ENCODE measurements at places on chromosomes 1 and 21.
A peak's percentile ranks its signal among the peaks of the same experiment; 100 is the strongest.

- no peak for DNase-seq
Measured at GRCh38 chr1:201500670-201501120, 6.2 kb downstream of the CSRP1 start.

DNA sequence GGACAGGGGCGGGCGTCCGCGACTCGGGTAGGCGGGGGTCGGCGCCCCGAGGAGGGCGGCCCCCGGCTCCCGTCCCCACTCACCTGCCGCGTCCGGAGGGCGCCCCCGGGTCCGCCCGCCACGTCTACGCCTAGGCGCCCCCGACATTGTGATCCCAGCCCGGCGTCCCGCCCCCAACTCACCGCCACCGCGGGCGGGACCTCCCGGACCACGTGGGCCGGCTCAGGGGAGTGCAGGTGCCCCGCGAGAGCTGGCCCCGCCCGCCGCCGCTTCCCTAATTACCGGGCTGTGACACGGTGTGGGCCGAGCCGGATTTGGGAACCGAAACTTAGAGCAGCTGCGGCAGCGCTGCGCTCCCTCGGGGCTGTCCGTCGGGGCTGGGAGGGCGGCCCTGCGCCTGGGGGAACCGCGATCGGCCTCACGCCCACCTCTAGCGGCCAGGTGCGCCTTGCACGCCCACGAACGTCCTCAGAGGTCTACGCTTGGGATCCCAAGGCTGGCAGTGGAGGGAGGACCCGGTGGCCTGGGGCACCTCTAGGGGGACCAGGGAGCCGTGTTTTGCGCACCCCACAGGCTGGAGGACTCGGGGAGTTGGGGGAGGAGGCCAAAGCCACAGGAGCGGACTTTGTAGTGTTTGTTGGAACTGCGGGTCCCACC, 521 bp upstream of the NADK start:
- DNase-seq, result peak; percentile 66

DNA sequence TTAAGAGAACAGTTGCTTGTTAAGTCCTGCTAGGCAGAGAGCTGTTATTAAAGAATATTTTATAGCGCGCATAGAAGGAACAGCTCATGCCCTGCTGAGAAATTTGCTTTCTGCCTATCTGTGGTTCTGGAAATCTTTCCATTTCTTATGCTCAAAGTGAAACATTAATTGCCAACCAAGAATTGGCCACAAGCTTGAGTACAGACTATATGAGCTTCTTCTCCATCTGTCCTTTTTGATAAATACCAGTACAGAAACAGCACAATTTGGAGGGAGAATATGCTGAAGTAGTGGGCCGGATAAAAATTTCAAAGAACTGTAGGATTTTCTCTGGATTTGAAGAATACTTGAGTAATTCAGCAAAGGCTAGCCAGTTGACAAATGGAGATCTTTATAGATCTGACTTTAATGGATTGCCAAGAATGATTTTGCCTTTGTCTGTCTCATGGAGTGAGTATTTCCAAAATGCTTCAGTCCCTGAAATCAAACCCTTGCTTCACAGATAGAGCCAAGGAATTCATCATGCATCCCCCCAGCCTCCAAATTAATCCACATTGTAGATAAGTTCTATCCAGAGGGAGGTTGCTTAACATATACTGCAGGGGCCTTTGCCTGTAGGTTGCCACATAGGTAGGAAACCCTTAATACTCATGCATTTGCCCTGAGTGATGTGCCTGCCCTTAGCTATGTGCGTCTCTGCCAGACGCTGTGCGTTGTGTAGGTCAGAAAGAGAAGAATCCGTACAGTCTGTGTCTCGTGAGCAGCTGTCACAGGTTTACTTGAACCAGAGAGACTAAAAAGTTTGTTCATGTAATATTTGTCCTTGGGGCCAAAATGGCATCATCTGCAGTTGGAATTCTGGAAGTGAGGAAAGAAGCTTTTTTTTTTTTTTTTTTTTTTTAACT, 44.2 kb downstream of the SMYD2 start:
- no peak for DNase-seq

GRCh38 chr1:203661572-203661971, 34.9 kb downstream of the ATP2B4 start:
- DNase-seq, result no peak

GRCh38 chr1:175822580-175822979, 79.2 kb upstream of the TNR start:
- no peak for DNase-seq

- no peak for DNase-seq
Measured at GRCh38 chr1:228363686-228364067, 43.0 kb downstream of the TRIM11 start.

DNA sequence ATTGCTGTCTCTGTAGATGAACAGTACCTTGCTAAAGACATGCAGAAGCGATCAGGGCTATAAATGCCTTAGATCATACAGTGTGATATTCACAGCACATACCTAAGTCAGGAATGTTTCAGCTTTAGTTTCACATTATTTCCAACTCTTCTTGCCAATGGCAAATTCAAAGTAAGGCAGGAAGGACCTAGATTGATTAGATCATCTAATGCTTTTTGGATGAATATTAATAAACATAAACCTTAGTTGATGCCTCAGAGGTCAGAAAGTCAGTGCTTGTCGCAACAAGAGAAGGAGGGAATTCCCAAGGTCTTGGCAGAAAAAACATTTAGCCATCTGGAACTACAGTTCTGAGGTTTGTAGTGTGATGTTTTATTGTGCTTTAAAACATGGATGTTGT, 122.3 kb downstream of the TNFSF18 start:
- DNase-seq, result no peak

DNA sequence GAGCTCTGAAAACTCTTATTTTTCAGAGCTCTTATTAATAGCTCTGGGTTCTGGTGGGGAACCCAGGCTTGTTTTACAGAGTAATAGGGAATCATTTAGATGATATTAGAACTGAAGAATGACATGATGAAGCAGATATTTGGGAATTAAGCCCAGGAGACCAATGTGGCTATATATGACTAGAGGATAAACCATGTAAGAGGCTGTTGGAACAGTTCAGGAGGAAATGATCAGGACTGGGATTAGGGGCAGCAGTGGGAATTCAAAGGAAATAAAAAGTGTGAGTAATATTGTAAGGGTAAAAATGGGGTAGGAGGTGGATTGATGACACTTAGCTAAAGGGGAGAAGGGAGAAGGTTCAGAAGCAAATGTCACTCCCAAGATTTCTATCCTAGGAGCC, 58.6 kb downstream of the GIPC2 start:
- no peak for DNase-seq

GRCh38 chr1:87718241-87718950, 389.7 kb downstream of the LMO4 start:
- DNase-seq, result no peak

DNA sequence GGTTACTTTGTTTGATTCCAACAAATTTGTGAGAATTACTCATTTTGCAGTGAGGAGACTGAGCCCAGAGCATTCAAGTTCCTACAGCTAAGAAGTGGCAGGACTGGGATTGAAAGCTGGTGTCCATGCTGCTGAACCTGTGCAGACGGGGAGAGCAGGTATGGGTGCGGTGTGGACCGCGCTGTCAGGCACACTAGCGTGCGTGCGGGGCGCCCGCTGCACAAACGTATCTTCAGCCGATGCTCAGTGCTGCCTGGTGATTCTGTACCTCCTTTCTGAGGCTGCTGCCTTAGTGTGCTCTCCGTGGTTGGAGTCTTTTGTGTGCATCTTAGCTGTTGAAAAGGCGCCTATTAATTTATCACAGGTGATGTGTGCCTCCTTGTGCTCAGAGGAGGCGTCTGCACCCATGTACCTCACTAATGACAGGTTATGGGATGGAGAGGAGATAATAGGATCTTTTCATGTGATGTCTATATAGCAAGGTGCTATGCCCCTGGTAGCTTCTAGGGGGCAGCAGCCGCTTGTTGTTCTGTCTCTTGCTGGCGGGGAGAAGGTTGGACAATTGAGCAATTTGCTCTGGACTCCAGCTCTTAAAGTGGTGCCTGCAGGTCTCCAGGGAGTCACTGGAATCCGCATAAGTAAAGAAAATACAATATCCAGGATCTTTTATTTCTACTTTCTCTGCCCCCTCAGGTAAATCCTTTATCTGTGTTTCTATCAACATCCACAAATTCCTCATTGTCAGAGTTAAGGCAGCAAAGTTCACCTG, 32.5 kb downstream of the PEX14 start:
- DNase-seq, result peak; percentile 29

DNA sequence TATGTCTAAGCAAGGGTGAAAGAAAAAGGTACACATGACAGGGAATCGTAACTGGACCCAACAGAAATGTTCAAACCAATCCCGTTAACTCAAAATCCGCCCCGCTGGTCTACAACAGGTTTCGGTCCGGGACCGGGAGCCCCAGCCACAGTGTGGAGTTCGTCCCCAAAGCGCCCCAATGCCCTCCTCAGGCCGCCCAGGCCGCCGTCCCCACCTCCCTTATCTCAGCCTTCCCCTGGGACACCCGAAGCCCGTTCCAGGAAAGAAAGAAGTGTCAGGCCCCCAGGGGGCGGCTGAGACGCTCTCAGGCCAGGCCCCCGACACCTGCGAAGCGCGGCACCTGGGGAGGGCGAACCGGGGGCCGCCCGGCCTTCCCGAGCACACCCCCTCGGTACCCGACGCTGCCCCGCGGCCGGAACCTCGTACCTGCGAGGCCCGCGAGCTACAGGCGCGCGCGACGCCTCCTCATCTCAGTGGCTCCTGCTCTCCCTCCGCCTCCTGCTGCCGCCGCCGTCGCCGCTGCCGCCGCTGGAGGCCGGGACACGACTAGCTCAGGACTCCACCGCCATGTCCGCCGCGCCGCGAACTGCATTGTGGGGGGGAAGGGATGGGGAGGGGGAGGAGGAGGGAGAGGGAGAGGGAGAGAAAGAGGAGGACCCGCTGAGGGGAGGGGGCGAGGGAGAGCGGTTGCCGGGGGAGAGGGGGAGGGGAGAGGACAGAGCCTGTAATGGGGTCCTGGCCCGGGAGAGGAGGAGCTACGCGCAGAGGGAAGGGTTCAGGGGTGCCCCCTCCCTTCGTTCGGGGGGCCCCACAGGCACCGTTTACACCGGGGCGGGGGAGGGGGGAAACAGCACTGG, at the start of gene TUT4:
Gene TUT4, minus strand, starts transcription at position 588 of the 857 bp plus-strand sequence. CDS start 26,812 bp downstream, outside the sequence.
- peak; percentile 60 for DNase-seq

DNA sequence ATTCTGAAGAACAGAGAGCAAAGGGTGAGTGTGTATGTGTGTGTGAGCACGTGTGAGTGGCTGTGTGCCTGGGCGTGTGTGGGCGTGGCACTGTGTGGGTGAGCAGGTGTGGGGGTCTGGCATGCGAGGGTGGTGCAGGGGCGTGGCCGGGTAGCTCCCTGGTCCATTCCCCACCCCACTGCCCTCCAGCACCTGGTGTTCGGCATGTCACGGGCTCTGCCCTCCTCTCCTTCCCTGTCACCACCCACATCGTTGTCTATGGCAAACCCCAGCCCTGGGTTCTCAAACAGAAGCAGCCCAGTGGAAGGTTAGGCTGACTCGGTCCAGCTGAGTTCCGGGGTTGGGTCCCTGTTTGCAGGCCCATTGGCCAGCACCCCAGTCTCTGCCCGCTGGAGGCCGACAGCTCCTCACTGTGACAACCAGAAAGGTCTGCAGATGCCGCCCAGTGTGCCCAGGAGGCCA, 39.8 kb downstream of the UBE2G2 start:
- no peak for DNase-seq

GRCh38 chr1:40898431-40898901, 36.3 kb upstream of the CITED4 start:
- DNase-seq, result no peak

DNA sequence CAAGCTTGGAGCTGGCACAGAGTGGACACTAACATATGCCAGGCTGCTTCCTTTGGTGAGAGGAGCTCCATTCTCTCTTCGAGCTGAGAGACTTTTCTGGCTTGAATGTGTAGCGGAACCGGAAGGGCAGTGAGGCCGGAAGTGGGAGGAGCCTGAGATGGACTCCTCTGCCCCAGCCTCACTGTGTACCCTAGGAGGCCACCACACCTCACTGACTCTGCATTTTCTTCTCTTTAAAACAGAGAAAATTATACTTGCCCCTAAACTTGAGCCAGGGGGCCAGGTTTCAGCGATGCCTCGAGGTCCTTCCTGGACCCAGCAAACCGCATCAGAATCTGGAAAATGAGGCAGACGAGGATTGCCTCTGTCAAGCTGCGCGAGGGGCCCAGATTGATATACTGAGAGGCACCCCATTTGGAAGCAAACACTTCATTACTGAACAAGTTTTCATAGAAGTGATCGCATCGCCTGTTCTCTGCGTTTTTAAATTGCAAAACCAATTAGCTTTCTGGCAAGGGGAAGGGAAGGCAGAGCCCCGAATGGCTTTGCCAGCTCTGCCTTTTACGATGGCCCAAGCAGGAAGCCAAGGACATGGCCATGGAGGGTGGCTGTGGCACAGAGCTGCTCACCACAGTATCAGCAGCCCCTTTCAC, 708.1 kb downstream of the PTPRU start:
- DNase-seq, result no peak

DNA sequence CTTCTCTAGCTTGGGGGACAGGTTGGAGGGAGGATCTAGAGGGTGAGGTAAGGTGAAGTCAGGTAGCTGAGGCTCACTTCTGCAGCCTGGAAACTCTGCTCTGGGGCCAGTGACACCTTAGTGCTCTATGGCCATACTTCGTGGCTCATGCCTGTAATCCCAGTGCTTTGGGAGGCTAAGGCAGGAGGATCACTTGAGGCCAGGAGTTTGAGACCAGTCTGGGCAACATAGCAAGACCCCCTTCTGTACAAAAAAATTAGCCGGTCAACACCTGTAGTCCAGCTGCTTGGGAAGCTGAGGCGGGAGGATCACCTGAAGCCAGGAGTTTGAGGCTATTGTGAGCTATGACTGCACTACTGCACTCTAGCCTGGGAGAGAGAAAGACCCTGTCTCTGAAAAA, 5.8 kb downstream of the LMNA start:
- no peak for DNase-seq

GRCh38 chr1:236052232-236052993, 12.5 kb downstream of the NID1 start:
- DNase-seq, result no peak

- DNase-seq, result no peak
Measured at GRCh38 chr21:44671911-44672310, 5.2 kb upstream of the KRTAP12-2 start.

DNA sequence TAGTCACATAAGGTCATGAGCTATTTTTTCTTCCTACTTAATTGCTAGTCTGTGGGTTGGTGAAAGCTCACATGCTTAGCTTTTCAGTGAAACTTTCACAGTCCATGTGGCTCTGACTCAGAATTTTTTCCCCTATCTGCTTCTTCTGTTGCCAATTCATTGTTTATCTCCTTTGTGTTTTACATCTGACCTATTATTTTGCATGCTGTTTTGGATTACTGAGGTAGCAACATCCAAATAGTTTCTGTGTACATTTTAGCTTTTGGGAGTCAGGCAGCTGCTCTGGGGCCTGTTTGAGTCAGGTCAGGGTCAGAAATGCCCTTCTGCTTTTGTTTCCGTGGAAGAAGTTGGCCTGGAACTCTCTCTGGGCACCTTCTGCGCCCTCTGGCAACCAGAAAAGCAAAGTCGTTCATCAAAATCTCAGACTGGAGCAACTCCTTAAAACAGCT, 40.0 kb downstream of the ROR1 start:
- DNase-seq, result no peak

GRCh38 chr1:204089044-204089751, 16.3 kb downstream of the SOX13 start:
- no peak for DNase-seq

GRCh38 chr1:243628476-243628907, 221.6 kb downstream of the AKT3 start:
- no peak for DNase-seq

All from activated CD4-positive, alpha-beta T cell treated with anti-CD3 and anti-CD28 coated beads, Interleukin-2, amount 50 U/mL, for 24 hours (primary cell).